Left renal cortex interstitium (tissue), 4 donors: ENCODE measurements at places on chromosomes 4 and X. TPM values are rescaled to one million over a fixed set of nuclear protein-coding genes. Genes with fewer than 3 reads are reported as not detected.

The STPG2 gene
- 0.81 TPM for polyA plus RNA-seq

DNA sequence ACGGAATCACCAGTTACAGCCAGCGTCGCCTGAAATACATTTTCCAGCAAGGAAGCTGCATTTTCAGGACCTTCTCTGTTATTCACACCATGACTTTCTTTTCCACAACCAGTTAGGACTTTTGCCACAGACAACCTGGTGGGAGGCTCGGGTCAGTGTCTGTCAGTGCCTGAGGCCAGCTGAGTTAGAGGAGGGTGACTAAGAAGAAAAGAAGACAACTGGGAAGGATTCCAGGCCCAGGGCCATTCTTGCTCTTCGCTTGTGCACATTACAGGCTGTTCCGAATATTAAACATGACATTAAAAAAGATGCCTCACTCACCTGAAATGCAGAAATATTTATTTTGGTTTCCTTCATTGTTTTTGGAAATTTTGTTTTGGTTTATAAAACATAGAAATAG, 21.4 kb upstream of the CENPU start:
- DNase-seq, result no peak

The NLRP2B gene
- 0.05 TPM for polyA plus RNA-seq

GRCh38 chr4:145552181-145552822, 66.9 kb upstream of the MMAA start:
- no peak for DNase-seq

The FMR1NB gene
- 0.13 TPM for polyA plus RNA-seq

- DNase-seq, result peak; percentile 53
These were observed 568 bp downstream of the HTT start for GRCh38 chr4:3074846-3075651.

The PABPC1L2B gene
- not detected for polyA plus RNA-seq

The CLNK gene
- polyA plus RNA-seq, result 0.62 TPM

GRCh38 chr4:104967034-104967401, 179.7 kb upstream of the TET2 start:
- no peak for DNase-seq

DNA sequence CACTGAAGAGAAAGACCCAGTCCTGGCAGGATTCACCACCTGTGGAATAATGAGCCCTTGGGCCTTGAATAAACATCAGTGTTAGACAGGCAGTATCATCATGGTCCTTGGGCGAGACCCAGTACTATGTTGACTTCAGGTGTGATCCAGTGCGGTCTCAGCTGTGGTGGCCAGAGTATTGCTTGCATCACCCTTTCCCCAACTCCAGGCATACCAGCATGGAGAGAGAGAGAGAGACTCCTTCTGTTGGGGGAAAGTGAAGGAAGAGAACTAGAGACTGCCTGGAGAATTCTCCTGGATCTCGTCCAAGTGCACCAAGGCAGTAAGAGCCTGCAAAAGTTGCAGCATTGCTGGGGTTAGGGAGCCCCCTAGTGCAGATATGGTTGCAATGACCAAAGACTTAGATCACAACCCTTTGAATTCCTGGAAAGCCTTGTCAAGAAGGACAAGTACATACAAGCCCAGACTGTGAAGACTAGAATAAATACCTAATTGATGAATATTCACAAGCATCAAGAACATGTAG, 61.1 kb upstream of the VAMP7 start:
- peak; percentile 51 for DNase-seq

DNA sequence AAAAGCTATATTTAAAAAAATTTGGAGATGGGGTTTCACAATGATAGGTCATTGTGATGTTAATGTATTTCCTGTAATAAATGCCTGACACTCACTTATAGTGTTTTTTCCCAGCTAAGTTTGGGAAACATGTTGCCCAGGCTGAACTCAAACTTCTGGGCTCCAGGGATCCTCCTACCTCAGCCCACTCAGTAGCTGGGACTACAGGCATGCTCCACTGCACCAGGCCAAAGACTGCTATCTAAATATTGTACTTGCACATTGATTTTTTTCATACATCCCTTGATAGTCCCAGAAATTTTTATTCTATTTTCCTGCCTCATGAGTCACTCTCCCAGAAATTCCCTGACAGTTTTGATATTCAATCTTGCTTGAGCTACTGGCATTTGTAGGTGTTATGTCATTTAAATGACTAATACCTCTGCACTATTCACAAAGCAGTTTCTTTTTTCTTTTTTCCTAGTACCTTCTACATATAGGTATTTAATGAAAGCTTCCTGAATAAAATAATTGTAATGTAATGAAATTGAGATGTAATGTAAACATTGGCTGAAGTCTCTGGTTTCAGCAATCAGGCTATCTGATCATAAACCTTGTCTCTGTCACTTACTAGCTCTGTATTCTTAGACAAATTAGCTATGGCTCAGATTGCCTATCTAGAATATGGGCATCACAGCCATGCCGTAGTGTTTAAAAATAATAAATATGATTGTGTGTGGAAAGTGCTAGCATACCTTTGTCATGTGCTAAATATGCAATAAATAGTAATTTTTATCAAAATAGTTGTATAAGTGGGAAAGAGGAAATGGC, 1973.0 kb upstream of the AGA start:
- DNase-seq, result peak; percentile 5

The HHIP gene
- polyA plus RNA-seq, result 3.4 TPM

GRCh38 chrX:126137899-126138298, 28.2 kb downstream of the DCAF12L2 start:
- DNase-seq, result no peak

DNA sequence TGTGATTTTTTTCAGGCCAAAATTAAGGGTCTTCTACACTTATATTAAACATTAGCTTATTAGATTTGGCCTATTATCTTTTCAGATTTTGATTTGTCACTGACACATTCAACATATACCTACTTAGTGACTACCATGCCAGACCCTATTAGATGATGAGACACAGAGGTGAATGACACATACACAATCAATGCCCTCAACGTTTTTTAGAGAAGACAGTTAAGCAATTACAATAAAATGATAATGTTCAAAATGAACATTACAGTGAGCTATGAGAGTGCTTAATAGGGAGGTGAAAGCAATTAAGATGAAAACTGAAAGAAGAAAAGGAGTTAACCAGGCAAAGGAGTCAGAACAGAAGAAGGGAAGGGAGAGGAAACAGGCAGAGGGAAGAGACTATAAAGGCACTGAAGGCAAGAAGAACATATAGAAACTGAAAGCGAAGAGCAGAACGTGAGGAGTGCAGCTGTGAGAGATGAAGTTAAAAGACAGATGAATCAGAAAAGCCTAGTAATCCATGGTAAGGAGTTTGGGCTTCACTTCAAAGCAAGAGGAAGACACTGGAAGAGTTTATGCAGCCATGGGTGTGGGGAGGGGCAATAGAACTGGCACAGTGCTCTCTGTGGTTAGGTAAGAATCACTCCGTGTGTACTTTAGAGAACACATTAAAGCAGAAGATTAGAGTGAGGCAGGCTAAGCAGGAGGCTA, 119.0 kb downstream of the REELD1 start:
- DNase-seq, result no peak

GRCh38 chrX:133369065-133369464, 46.2 kb downstream of the GPC4 start:
- no peak for DNase-seq

- DNase-seq, result no peak
These were observed 74.1 kb downstream of the FAM47A start for GRCh38 chrX:34058005-34058404.

DNA sequence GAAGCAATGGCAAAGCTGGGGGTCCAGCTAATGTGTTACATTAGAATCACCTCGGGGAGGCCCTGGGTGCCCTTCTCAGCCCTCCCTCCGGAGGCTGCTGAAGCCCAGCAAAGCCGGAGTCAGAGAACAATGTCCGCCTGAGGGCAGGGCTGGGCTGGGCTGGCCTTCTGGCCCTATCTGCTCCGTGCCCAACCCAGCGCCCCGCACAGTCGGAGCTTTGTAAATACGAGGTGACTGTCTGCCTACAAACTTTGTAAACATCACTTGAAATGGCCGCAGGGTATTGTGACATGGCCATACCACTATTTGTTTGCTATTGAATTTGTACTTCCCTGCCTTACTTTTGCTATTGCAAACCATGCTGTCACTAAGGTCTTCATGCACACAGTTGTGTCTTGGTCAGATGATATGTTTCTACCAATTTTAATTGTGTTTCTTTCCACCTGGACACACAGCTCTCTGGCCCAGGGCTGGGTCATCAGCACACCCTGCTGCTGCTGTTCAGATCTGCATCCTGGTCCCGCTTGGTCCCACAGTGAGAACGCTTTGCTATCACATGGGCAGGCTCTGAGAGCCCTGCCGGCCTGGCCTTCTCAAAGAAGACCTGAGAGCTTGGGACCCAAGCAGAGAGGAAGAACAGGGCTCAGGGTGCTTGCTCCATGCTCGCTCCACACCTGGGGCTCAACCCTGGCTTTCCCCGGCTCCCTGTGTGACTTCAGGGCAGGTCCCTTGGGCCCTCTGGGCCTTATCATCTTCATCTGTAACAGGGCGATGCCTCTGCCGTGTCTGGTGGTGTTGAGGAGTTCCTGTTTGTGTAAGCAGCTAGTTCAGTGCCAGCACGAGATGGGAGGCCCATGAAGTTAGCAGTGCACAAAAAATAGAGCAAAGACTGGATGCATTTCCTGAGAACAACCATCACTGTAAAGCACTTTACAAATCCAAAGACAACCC, 2.3 kb downstream of the S100P start:
- DNase-seq, result no peak
